Thoracic aorta (tissue), 2 donors: ENCODE measurements at places on chromosomes 2 and 18. TPM values are rescaled to one million over a fixed set of nuclear protein-coding genes. Genes with fewer than 3 reads are reported as not detected.

DNA sequence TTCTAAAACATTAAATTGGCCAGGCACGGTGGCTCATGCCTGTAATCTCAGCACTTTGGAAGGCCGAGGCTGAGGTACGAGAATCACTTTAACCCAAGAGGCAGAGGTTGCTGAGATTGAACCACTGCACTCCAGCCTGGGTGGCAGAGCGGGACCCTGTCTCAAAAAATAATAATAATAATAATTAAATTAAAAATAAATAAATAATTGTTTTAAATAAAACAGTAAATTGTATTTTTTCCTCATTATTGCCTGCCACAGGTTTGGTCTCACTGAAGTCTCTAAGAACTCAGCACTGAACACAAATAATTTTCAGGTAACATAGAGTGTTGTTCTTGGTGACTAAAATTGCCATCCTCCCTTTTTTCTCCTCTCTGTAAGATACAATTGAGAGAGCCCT, 19.8 kb downstream of the COL5A2 start:
- no peak for DNase-seq

DNA sequence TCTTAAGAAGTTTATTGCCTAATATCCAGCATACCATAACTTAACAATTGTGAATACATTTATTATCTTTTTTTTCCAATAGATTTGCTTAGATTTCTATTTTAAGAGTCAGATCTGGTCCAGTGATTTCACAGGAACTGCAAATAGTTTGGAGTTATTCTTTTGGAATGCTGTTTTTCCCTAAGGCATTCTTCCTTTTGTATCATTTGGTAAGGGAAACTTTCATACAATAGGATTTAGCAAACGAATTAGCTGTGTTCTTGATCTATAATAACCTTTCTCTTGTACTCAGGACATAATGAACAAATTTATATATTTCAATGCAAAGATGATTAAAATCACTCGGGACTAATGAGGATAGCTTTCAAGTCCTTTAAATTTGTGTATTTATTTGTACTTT, 201.6 kb downstream of the ERBB4 start:
- DNase-seq = no peak

- DNase-seq = no peak
These were observed 41.3 kb downstream of the HDHD2 start for GRCh38 chr18:47108998-47109405.

GRCh38 chr2:153717060-153717459, 154.7 kb upstream of the GALNT13 start:
- DNase-seq = no peak

DNA sequence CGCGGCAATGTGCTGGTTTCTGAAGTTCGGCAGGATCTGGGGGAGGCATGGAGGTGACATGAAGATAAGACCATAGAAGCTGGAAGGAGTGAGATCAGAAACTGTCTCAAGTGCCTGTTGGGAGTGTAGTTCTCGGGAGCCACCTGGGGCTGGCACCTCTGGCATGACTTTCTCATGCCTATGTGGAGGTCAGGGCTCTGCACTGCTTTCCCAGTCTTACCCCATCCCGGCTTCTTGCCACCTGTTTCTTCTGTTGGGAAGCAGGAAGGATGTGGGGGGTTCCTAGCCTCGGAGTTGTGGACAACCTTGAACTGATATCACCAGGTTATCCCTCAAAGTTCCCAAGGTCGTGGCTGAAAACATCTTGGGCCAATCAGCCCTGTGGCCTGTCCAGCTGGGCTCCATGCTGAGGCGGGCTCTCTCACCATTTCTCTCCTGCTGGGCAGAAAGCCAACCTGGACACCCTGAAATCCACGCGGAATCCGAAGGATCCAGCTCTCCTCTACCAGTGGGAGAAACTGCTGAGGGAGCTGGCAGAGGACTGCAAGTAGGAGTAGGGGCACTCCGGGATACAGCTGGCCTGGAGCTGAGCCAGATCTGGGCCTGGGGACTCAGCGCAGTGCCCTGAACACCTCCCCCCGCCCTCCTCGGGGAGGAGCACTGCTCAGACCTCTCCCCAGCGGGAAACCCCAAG, 42.5 kb downstream of the FER1L5 start:
- DNase-seq = no peak

- no peak for DNase-seq
These were observed 9.2 kb downstream of the GRP start for GRCh38 chr18:59229191-59229590.

DNA sequence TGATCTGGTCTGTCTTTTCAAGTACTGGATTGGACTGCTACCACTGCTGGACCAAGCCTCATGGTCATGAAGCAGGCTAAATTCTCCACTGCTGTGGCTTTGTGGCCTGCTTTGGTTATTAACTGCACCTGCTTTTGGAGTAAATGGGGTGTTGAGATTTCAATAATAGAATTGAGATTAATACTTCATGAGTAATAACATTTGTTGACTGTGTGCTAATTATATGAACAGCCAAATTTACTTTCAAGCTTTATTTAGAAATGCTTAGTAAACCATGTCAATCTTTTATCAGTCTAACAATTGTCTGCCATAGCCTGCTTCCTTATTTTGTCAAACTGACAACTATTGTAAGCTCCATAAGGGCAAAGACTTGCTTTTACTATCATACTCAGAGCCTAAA, 27.4 kb upstream of the MTIF2 start:
- DNase-seq = no peak

- no peak for DNase-seq
These were observed 308.6 kb downstream of the AKAIN1 start for GRCh38 chr18:4888251-4889040.

DNA sequence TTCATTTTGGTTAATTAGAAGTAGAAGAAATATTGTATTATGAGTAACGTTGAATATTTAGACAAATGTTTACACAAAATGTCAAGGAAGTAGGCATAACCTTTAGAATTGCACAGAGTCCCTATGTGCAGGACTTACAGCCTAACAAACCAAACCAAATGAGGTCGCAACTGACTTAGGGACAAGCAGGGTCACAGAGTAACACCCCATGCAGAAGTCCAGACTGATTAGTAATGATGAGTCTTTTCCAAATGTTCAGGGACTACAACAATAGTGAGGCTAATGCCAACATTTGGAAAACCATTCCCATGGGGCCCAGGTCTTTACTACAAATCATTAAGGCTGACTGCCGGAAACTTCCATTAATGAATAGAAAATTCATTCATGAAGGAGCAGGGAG, 452.5 kb upstream of the CHAC2 start:
- DNase-seq = no peak

DNA sequence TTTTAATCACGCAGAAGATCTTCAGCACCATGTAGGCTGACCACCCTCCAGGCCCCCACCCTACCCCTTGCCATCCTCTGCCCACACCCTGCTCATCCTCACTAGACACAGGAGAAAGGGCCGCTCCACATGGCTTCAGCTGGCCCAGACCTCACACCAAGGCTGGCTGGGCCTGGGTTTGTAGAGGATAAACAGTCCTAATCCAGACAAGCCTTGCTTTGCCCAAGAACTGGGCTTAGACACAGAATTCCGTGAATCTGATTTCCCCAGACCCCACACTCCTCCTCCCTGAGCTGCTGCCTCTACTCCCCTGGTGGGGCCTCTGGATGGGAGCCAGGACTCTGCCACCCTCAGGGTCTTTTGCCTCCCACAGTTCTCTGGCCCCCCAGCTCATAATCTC, 185.3 kb downstream of the CYP26B1 start:
- DNase-seq = no peak

DNA sequence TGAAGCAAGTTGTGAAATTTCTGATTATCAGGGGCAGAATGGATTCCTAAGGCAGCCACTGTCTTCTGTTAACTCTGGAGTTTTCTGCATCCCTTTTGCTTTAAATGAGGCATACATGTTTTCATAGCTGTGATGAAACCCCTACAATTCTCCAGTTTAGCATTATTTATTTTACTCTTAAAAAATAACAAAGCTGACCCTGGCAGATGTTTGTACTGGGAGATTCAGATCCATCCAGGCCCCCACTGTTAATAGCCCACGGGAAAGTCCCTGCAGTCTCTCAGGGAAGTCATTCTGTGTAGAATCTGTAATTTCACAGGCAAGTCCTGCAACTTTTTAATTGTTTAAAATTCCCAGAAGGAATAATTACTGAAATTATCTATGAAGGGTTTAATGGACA, 353 bp upstream of the SULT1C4 start:
- DNase-seq = no peak

- DNase-seq = no peak
These were observed 1.2 kb upstream of the LYG2 start for GRCh38 chr2:99256677-99257076.

- DNase-seq = no peak
These were observed 862.3 kb upstream of the POU3F3 start for GRCh38 chr2:103991591-103991990.

DNA sequence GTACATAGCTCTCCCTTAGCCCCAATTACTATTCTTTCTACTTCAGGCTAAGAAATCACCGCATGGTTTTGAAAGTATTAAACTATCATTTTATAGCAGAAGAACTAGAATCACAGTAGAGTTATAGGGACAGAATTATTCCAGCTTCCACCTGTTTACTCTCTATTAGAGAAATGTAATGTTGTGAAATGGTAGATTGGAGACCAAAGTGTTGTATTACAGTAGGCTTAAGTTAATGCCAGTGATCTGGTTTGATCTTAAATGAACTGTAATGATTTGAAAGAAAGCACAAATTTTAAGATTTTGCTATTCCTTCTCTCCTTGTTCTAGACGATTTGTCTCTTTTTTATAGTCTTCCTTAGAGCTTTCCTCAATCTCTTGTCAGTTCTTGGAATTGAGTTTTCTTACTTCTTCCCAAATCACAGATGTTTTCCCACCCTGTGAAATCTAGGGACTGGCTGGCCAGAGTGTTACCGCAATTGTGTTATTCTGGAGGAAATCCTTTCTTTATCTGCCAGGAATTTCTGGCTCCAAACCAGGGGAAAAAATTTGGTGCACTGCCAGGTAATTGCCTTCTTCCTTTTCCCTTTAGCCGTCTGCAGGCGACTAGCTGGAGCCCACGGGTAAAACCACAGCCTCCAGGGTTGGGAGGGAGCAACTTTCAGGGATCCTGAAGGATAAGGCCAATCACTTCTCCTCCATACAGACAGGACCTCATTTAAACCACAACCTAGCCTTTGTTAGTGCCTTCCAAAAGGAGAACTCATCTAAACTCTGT, 51.7 kb downstream of the NOP58 start:
- peak; percentile 11 for DNase-seq

GRCh38 chr2:1672738-1673137, 71.6 kb downstream of the PXDN start:
- DNase-seq = no peak

DNA sequence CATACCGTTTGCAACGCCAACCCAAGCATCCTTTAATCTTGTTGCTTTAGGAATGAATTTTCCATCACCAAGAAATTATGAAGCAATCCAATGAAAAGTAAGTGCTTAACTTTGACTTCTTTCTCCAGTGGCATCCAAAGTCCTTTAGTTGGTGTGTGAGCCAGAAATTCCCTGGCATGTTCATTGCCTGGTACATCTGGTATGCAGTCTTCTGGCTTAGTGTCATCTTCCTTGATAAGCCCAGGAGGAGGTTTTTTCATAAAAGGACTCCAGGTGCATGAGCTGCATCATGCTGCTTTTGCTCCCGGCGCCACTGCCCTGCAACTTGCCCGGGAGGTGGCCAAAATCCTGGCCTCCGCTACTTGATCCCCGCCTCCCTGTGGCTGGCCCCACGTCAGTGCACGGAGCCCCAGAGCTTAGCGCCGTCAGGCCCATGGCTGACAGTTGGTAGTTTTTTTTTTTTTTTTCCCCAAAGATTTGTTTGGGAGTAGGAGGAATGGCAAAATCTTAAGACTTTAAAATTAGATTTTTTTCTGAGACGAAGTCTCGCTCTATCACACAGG, 58.7 kb downstream of the PUM2 start:
- no peak for DNase-seq

DNA sequence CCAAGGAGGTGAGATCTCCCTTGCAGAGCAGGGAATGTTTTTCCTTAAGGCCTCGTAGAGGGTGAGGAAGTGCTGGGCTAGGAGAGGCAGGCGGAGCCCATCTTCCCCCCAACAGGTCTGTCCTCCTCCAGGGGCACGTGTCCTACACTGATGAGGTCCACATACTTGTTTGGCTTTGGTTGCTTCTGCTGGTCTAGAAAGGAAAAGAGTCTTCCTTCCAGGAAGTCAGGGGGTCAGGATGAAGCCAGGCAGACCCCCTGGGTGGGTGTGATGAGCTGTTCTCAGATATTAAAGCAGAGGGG, 6.0 kb downstream of the SH3BP4 start:
- no peak for DNase-seq

DNA sequence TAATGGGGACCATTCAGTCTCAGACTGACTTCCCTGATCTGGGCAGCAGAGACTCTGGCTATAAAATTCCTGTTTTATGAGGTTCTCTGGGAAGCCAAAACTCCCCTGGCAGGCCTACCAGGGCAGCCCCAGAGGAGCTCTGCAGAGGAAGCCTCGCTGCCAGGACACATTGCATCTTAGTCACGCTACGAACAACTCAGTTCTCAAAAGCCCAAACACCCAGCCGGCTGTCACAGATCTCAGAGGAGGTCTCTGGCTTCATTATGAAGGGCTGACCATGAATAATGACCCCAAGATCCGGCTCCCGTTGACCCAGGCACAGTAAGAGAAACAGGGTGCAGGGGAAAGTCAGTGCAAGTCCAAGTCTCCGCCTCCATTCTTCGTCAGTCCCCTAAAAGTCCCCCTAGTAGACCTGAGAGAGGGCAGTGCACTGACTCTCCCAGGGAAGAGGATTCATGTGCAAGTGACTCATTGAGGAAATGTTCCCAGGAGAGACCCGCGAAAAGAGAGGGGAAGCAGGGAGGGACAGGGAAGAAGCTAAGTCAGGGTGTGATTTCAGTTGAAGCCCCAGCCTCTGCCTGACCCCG, 212.3 kb downstream of the CYP26B1 start:
- DNase-seq = peak; percentile 35

DNA sequence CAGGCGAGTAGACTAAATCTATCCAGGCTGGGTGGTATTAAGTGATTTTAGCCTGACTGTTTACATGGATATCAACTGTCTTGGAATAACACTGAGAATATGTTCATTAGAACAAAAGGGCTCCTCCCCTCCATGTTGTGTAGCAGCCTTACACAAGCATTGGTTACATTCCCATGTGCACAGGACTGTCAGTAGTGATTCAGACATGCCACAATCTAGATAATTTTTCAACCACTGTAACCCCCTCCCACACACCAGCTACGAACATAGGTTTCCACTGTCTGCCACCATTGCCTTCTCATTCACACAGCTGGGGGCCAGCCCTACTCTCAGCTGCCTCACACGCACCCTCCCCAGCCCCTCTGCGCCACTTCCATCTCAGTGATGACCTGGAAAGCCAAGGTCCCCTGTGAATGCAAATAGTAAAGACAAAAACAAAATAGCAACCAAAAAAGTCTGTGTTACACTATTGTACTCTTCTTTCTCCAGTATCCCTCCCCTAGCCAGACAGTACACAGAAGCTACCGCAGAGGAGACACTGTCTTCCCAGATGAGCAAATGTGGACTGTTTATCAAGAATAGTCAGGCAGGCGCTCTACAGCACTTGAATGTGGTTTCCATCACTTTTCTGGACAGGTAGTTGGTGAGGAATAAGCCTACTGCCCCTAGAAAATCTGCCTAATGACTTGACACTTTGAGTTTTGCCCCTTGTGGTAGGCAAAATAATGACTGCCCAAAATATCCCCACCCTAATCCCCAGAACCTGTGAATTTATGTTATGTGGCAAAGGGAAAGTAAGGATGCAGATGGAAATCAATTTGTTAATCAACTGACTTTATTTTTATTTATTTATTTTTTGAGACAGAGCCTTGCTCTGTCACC, 27.9 kb upstream of the TYMS start:
- DNase-seq = no peak

The VWC2L gene
- 0.27 TPM for total RNA-seq

The SERPINE2 gene
- 29.0 TPM for total RNA-seq

The CDCA7 gene
- total RNA-seq = not detected

The ZNF2 gene
- total RNA-seq = 2.0 TPM

The SPDYA gene
- total RNA-seq = 3.0 TPM

The COL4A4 gene
- total RNA-seq = 17.2 TPM
